ENCODE measurements at places on chromosomes 1 and 21. TPM values are rescaled to one million over a fixed set of nuclear protein-coding genes. Genes with fewer than 3 reads are reported as not detected.

The FCRL3 gene
- polyA plus RNA-seq, result 0.05 TPM

The TFF2 gene
- 0.13 TPM for polyA plus RNA-seq

The SLAMF8 gene
- 0.33 TPM for polyA plus RNA-seq

The TLCD4 gene
- 0.46 TPM for polyA plus RNA-seq

The IL10 gene
- 0.51 TPM for polyA plus RNA-seq

The THEM5 gene
- 1.5 TPM for polyA plus RNA-seq

The ESPN gene
- 21.6 TPM for polyA plus RNA-seq

The NUF2 gene
- polyA plus RNA-seq, result 9.5 TPM

The NPPA gene
- polyA plus RNA-seq, result 0.11 TPM

The KRTAP13-2 gene
- polyA plus RNA-seq, result not detected

The BEND5 gene
- 1.4 TPM for polyA plus RNA-seq

The OR2T2 gene
- polyA plus RNA-seq, result not detected

The DNM3 gene
- polyA plus RNA-seq, result 0.76 TPM

The SLFNL1 gene
- 0.08 TPM for polyA plus RNA-seq

The SESN2 gene
- polyA plus RNA-seq, result 24.9 TPM

The PHF13 gene
- polyA plus RNA-seq, result 9.0 TPM

The S100A7 gene
- polyA plus RNA-seq, result 115 TPM

The RNU1-3 gene
- not detected for polyA plus RNA-seq

The HUNK gene
- polyA plus RNA-seq, result 0.10 TPM

The LIPI gene
- not detected for polyA plus RNA-seq

The LCE1D gene
- polyA plus RNA-seq, result not detected

The CDCA8 gene
- polyA plus RNA-seq, result 4.2 TPM

The CDA gene
- 107 TPM for polyA plus RNA-seq

The CLCNKA gene
- polyA plus RNA-seq, result 0.06 TPM

Data from esophagus (tissue), 2 donors.